ENCODE measurements at places on chromosomes 5 and 9. TPM values are rescaled to one million over a fixed set of nuclear protein-coding genes. Genes with fewer than 3 reads are reported as not detected.

DNA sequence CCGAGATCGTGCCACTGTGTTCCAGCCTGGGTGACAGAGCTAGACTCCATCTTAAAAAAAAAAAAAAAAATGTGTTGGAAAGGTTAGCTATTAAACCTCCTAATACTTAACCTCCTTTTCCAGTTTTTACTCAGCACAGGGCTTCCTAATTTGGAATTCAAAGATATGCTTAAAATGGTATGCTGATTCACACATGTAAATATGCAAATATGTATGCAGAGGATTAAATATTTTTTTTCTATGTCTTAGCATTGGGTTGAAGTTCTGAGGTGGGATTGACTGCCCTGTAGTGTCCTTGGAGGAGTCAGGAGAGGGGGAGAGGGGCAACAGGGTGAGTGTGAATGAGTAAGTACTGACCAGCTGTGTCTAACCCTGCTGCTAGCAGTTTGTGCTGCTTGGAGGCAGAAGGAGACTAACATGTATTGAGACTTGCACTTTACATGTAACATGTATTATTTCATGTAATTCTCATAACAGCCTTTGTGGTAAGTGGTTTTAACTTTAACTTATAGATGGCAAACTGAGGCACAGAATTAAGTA, 63.2 kb downstream of the SLC44A1 start:
- DNase-seq, result no peak

GRCh38 chr5:128904805-128905567, 60.3 kb upstream of the SLC27A6 start:
- DNase-seq, result no peak

- no peak for DNase-seq
Measured at GRCh38 chr5:39175273-39175955, 43.9 kb downstream of the FYB1 start.

RHOBTB3 gene
- total RNA-seq, result 66.9 TPM

EXD3 gene
- total RNA-seq, result 15.1 TPM

DNA sequence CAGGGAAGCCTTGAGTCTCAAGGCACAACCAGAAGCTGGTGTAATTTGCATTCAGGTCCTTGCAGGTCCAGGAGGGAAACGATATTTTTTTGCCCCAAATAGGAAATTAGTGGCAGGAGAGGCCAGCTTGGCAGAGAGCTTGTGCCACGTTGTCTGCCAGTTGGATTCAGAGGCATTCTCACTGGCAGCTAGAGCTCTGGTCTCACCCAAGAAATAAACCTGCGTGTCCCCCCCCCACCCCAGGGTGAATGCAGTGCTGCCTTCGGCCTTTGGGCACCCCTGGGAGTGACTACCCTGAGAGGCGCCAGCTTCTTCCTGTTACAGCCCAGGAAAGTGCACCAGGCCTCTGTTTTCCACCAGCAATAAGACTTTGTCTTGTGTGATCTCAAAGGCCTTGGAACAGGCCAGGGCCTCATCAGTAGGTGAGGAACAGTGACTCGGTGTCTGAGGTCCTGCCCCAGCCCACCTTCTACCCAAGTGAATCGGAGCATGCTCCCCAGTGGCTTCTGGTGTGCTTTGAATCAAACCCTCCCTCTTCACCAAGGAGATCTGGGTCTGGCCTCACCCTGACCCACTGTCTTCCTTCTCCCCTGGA, 68.4 kb downstream of the HSPA4 start:
- no peak for DNase-seq

DNA sequence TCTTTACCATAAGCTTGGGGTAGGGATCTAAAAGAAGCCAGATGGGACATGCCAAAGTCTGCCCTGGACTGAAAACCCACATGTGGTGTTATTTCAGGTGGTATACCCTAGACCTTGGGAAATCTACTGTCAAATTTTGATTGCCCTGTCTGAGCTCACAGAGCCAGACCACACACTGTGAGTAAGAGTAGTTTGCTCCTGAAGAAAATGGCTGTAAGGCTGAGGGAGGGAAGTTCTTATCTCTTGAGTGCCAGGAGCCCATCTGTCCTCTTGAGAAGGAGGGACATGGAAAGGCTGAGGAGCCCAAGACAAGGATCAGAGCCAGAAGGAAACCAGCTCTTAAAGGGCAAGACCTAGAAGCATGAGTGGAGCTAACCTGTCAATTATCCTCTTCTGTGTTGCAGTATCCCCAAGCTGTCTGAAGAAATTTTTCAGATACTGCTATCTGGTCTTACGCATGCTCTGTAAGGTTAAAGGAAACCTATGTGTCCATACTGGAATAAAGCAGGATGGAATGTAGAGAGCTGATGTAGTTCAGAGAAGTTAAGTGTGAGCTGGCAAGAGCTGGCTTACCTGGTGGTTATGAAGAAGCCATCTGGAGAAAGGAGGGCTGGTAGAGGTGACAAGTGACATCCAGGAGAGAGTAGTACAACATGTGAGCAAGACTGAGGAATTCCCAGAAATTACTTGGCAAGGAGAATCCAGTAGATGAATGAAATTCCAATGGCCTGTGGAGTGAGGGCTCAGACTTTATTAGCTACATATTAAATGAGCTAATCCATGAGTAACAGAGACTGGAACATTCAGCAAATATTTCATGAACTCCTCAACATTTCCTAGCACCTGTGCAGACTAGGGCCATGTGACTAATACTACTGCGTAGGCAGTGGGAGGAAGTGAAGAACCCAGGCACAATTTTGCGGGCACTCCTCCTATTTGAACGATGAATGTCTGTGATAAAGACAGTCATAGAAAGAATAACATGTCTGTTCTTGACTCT, 389.1 kb upstream of the KIF2A start:
- no peak for DNase-seq

DNA sequence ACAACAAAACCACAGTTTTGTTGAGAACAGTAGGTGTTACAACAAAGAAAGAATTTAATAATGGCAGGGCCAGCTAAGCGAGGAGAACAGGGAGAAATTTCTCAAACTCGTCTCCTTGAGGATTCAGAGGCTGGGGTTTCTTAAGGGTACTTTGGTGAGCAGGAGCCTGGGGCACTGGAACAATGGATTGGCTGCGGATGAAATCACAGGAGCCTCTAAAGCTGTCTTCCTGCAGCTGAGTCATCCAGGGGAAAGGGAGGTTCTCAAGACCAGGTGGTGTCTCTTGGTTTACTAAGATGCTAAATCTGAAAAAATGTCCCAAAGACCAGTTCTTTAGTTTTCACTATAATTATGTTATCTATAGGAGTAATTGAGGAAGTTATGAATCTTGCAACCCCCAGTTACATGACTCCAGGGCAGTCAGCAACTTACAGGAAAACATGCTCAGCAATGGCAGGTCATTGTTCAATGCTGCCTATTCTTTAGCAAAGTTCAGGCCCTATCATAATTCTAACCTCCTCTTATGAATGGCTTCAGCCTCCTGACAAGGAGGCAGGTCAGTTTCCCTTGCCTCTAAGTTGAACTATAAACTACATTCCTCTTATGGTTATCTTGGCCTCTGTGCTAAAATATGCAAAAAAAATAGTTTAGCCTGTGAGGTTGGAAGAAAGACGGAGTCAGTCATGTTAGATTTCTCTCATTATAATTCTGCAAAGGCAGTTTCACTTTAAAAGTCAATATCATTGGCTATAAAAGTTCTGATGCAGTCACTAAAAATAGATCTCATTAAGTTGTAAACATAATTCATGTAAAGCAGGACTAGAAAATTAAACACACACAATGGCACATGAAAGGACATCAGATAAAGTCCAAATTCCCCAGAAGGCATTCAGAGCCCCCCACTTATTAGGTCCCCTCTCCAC, 63.3 kb upstream of the CKS2 start:
- no peak for DNase-seq

DNA sequence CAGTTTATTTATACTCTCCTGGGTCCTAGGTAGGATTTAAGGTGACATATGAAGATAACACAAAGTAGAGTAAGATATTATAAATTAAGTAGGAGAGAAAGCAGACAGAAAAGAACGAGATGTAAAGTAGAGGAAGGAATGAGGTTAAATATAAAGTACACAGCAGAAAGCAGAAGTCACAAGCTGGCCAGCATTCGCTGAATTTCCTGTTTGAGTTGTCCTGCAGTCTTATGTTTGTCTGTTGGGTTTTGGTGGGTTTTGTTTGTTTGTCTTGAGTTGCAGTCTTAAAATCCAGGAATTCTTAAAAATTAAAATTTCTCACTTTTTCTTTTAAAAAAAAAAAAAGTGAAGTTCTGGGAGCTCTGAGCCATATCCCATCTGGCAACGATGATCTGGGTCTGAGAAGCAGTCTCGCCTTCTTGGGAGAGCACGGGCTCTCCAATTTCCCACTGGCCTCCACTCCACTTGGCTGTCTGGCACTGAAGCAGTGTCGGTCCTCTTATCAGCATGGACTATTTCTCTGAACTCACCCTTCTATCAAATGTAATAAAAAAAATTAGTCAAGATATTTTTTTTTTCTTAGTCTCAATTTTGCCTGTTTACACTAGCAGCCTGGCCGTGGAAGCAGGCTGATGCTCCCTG, 2.0 kb downstream of the S100Z start:
- DNase-seq, result no peak

DNA sequence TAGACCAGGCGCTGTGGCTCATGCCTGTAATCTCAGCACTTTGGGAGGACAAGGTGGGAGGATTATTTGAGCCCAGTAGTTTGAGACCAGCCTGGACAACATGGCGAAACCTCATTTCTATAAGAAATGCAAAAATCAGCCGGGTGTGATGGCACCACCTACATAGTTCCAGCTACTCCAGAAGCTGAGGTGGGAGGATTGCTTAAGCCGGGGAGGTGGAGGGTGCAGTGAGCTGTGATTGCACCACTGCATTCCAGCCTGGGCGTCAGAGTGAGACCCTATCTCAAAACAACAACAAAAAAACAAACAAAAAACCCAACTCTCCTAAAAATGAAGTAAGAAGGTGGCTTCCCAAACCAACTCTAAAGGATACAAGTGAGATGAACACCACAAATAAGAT, 23.0 kb downstream of the IARS1 start:
- DNase-seq, result no peak

DNA sequence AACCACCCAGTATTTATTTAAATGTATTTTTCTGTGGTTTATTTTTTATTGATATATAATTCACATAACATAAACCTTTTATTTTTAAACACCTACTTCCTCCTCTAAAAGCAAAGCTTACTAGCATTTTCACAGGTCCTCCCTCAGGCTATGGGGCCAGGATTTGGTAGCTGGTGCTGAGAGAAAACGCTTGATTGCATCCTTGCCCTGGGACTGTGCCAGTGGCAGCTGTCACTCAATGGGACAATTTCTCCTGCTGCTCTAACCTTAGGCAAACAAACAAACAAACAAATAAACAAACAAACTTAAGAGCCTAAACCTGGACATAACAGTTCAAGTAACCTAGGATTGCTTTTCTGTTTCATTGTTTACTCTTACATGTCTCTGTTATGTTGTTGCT, 102.7 kb downstream of the FOCAD start:
- DNase-seq, result no peak

- no peak for DNase-seq
Measured at GRCh38 chr9:37325778-37326177, 96.7 kb upstream of the GRHPR start.

PCDHGA3 gene
- 0.16 TPM for total RNA-seq

DNA sequence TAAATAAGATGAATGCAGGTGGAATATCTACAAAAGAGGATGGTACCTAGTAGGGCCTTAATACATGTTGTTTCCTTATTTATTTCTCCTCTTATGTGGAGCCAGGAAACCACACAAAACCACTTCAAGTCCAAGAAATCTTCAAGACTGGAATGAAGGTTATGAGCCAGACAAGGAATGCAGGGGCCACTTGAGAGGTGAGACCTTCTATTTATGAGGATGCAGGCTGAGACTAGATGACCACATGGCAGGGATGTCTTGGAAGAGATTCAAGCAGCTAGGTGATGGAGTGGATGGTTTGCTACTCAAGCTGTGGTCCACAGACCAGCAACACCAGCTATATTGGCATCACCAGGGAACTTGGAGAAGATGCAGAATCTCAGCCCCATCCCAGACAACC, 92.2 kb downstream of the TNC start:
- DNase-seq, result no peak

GRCh38 chr9:109320331-109320741, 523 bp downstream of the EPB41L4B start:
- no peak for DNase-seq

GRCh38 chr9:84277646-84278045, 62.9 kb downstream of the SLC28A3 start:
- no peak for DNase-seq

DNA sequence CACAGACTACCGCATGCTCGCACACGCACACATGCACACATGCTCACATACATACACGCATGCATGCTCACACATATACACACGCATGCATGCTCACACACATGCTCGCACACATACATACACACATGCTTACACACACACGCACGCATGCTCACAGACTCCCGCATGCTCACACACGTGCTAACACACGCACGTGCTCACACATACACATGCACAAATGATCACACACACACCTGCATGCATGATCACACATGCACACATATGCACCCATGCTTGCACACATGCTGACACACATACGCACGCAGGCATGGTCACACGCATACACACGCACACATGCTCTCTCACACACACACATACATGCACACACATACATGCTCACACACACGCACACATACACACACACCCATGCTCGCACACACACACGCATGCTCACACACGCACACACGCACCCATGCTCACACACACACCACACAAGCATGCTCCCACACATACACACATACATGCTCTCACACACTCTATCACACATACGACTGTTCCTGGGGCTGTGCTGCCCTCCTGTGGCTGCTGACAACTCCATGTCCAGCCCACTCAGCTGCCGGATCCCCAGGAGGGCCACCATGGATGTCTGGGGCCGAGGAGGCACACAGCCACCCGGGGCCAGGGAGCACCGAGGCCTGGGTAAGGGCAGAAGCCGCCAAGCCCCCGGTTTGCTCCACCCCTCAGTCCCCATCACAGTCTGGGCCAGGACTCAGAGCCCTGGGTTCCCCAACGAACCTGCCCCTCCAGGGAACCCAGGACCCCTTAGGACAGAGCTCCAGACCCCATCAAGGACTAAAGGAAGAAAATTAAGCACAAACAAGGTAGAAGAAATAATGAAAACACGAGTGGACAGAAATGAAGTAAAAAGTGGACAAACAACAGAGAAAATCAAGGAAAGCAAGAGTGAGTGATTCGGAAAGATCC, 31.4 kb upstream of the EGFL7 start:
- DNase-seq, result peak; percentile 86

GRCh38 chr9:37650873-37651768, at the start of gene FRMPD1:
TSS of gene FRMPD1 (plus strand) at chr9:37650954. CDS start at chr9:37692642, 41,688 bp downstream.
- peak; percentile 59 for DNase-seq

DNA sequence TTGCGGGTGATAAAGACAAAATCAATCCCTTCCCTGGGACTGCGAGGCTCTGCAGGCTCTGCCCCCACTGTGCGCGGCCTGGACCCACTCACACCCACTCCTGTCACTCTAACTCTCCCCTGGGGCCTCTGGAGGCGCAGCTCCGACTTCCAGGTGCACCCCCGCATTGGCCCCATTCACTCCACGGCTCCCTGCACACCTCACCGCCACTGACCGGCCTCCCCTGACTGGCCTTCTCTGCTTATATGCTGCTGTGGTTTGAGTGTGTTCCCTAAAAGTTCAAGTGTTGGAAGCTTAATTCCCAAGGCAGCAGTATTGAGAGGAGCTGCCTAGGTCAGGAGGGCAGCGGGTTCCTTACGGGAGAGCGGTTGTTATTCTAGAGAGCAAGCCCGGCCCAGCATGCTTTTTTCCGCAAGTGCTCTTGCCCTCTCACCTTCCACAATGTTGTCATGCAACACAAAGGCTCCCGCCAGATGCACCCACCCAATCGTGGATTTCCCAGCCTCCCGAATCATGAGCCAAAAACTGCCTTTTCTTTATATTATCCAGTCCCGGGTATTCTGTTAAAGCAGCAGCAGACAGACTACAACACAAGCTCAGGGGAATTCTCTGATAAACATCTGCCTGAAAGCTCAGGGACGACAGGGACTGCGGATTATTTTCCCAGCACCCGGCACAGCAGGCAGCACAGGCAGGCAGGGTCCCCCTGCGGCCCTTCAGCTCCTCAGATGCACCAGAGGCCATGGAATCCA, 73.5 kb upstream of the LRRTM2 start:
- DNase-seq, result no peak

Data from neural crest cell (in vitro differentiated cells).